ENCODE measurements at places on chromosomes 2 and 18. TPM values are rescaled to one million over a fixed set of nuclear protein-coding genes. Genes with fewer than 3 reads are reported as not detected.

DNA sequence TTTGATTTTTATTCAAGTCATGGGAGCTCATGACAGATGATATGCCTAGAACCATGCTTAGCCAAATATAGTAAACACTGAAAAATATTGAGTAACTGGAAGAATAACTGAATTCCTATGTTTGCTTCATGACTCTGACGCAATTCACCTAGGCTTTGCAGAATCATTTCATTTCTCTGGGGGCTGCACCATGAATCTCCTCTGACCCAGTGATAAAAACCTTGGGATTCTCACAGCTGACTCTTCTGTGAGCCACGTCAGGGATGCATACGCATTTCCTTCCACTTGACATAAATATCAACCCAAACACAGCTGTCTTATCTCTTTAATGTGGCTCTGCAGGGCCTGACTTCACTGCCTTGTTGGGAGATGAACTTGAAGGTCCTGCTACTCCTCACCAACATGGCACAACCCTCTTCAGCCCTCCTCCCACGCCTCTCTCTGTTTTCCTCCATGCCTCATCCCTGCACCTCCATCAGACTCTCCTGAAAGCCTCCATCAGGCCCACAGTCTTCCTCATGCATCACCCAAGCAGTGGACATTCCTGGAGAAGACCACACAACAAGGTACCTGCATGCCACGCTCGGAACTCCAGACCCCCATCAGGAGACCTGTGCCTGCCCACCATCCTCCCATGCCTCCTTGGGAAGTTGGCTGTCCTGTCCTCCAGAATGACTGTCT is 29.8 kb downstream of the COL6A3 start:
- no peaks in the 10 kb centered on the region for H3K27me3 ChIP-seq
- H3K36me3 ChIP-seq, result no peaks in the 10 kb centered on the region
- H3K27ac ChIP-seq, result no peak overlapping the region

DNA sequence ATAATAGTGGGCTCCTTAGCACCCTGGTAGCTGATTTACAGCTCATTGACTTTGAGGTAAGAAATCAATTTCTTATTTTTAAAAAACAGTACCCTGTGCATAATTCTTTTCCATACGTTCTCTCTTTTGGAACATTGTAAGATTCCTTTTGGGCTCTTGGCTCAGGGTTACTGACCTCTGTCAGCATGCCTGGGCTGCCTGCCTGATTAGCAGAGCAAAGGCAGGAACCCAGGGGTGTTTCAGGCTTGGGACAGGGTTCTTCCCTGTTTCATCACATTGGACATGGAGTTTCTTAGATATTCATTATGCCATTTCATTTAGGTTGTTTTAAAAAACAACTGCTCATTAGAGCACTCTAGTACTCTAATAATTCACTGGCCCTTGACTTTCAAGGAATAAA is 73.8 kb upstream of the ITM2C start:
- no peaks in the 10 kb centered on the region for H3K27me3 ChIP-seq
- no peak overlapping the region for H3K4me3 ChIP-seq
- DNase-seq, result no peak
- H3K4me1 ChIP-seq, result no peaks in the 10 kb centered on the region

DNA sequence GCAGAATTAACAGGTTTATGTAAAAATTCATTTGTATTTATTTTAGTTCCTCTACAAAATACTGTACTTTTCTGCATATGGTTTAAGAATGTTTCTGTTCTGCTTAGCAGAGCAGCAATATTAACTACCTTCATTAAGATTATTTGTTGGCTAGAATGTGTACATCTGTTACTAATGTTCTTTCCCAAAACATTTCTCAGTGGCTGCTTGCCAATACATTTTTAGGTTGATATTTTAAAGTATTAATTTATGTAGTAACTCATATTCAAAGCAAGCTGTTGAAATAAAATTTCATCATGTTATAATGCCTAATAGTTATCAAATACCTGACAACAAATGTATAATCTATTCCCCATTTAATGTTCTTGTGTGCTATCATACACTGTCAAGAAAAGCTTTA is 40.3 kb downstream of the PRKD3 start:
- no peak overlapping the region for H3K4me3 ChIP-seq
- DNase-seq, result no peak
- H3K27ac ChIP-seq, result no peak overlapping the region
- H3K27me3 ChIP-seq, result no peaks in the 10 kb centered on the region

DNA sequence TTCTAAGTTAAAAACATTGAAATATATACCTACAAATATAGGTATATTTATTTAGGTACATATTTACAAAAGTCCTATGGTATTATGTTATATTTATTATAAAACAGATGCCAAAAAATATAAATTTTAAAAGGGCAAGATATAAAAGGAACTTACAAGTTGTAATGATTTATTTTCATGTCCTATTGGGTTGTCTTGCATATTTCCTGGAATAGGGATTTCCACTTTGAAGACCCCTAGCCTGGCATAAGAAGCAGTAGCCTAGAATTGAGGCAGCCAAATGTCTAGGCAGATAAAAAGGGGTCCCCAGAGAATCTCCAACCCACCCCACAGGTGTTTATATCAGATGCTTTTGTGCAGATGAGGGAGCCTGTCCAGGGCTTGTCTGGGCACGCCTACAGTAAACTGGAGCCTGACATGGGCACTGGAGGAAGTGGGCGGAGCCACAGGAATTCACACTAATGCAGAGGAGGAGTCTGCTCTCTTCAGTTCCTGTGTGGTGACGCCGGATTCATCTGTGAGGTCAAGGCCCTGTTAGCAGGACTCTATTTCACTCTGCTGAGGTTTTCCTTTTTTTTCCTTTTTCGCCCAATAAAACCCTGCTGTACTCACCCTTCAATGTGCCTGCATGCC is 1088.9 kb upstream of the PIK3C3 start:
- no peaks in the 10 kb centered on the region for H3K27me3 ChIP-seq
- H3K4me1 ChIP-seq, result peaks cover 20% of the 10 kb centered on the region
- peak overlapping the region; percentile 70 for H3K27ac ChIP-seq
- H3K4me3 ChIP-seq, result no peak overlapping the region

The LAMA1 gene
- total RNA-seq, result 32.0 TPM

The MATN3 gene
- total RNA-seq, result 0.32 TPM

The FZD7 gene
- 19.0 TPM for total RNA-seq

Data from glutamatergic neuron (in vitro differentiated cells).